ENCODE measurements at places on chromosomes 3 and 15. TPM values are rescaled to one million over a fixed set of nuclear protein-coding genes. Genes with fewer than 3 reads are reported as not detected.

The MKRN2OS gene
- total RNA-seq: not detected

The GOLGA6D gene
- not detected for total RNA-seq

The KNG1 gene
- not detected for total RNA-seq

The KPNA4 gene
- 22.8 TPM for total RNA-seq

The VEPH1 gene
- total RNA-seq: 0.86 TPM
